ENCODE measurements at places on chromosomes 11 and 22.

DNA sequence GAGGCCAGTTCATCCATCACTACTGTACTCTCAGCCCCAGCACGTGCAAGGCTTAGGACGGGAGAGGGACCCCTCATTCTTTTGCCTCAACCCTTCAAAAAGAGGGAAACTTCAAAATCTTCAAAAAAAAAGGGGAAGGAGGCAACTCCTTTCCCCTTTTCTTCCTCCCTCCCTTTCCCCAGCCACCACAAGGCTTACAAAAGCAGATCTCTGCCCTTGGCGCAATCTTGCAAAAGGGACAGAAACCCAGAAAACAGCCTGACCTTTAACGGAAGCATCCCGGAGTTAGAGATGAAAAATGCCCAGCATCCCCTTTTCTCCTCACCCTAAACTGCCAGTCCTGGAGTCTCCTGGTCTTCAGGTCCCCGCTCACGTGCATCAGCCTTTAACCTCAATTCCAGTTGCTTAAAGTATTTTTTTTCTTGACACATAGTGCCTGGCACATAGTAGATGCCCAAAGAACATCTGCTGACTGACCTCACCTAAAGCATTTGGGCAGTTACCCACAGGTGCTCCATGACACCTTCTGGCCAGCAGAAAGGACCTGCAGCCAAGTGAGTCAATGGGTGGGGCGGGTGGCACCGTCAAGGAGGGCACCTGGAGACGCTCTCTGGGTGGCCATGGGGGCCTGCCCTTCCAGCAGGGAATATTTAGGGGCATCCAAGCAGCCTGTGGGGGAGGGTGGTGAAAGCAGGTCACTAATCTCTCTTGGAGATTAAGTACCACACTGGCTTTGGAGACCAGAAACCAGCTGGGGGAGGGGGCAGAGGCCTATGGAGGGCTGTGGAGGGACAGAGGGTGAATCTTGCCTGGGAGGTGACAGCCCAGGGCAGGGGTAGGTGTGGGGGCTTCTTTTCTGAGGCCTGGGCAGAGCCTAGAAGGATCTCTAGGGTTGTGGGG, 16.3 kb downstream of the NECTIN1 start:
- no peak for DNase-seq

DNA sequence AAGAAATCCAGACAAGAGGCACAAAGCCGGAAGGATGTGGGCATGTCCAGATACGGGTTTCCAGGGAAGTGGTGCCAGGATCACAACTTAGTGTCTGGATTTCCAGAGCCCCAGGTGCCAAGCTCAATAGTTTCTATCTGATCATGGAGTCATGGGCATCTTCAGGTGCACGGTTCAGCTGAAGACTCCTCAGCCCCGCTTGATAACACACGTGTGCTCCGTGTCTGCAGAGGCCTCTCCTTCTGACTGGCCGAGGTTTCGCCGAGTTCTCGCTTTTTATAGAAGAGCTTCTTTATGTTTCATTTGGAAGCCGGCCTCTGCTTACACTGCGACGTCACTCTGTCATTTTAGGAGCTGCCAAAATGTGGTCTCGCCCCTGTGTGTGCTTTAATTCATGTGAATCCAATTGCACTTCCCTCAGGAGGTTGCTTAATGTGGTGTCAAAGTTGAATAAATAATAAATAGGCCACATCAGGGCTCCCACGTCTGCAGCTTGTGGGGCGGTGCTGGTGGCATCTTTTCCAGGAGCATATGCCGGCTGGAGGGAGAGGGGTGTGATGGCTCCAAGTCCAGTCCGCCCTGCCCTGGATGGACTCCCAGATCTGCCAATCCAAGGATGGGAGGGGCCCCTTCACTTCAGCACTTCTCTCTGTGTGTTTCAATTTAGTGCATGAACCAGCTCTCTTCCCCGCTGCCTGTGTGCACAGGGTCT, 1410.8 kb downstream of the TBC1D22A start:
- no peak for DNase-seq

DNA sequence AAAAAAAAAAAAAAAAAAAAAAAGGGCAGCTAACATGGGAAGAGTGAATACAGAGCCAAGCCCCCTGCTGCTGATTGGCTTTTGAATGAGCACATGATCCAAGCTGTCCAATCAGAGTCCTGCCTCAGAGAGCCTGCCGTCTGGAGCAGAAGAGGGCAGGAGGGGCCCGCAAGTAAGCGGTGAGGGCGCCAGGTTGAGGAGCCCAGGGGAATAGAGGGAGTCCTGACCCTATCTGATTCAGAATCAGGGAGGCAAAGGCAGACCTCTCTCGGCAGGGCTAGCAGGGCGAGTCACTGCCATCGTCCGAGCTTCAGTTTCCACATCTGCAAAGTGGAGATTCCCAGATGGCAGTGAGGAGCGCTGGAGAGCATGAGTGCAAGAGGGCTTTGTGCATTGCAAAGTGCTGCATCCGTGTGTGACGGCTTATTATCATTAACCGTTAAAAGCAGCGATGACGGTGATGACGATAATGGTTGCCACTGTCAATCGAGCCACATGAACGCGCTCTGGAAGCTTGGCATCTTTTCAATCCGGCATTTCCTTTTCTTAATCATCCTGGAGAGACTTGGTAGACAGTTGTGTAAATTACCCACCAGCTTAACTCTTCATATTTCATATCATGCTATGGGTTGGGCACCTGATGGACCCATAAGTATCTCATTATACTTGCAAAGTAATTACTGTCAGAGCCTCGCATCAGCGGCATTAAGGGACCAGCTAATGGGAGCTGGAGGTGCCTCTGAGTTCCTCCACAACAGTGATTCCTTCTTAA, 68.6 kb upstream of the ATXN10 start:
- DNase-seq: no peak

DNA sequence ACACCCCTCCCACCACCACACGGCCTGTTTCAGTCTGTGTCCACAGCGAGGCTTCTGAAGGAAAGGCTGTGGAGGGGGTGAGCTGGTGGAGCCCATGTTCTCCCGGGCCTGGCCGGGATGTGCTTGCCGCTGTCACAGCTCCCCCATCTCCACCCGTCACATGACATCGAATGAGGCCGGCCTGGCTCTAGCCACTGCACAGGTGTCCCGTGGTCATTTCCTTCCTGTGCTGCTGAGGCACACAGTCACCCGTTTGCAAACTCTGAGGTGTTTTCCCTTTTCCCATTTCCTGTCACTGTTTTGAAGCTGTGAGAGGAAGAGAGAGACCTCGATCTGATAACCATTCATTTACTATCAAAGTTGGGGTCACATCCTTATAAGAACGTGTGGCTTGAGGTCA, 55.7 kb upstream of the CLDN5 start:
- no peak for DNase-seq

- DNase-seq: no peak
These were observed 23.0 kb downstream of the APLP2 start for GRCh38 chr11:130092661-130093060.

GRCh38 chr11:28566339-28567089, 458.3 kb downstream of the METTL15 start:
- DNase-seq: no peak

- DNase-seq: no peak
These were observed 4.3 kb upstream of the NHERF4 start for GRCh38 chr11:119180729-119181676.

GRCh38 chr11:121351083-121351630, 58.6 kb downstream of the SC5D start:
- DNase-seq: no peak

DNA sequence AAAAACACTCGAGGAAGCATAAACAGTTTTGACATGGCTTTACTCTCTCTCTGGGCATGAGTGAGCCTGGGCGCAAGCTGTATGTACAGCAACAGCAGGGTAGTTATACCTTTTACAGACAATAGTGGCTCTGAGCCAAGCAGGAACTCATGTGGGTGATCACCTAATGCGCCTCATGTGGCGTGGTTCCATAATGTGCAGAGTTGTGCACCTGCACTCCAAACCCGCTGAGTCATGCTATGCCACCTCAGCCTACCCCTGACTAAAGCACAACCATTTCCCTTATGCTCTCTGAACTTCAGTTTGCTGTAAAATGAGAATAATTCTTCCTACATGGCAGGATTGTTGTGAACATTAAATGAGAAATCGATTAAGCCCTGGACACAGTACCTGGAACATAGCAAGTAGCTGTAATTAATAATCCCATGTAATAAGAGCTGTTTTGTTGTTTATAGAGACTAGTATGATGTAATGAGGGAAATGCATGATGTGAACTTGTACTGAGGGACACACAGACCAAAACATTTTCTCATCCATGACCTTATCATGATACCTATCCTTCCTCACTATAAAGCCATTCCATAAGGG, 71.6 kb downstream of the CCDC34 start:
- DNase-seq: no peak

GRCh38 chr11:63574856-63575602, 11.8 kb upstream of the PLAAT2 start:
- no peak for DNase-seq

GRCh38 chr11:46073632-46074031, 47.6 kb downstream of the PHF21A start:
- no peak for DNase-seq

- no peak for DNase-seq
These were observed 22.9 kb downstream of the KCNQ1 start for GRCh38 chr11:2467695-2468055.

All from activated naive CD4-positive, alpha-beta T cell (primary cell).